NCI-H526 treated with DMSO at 0.1 percent for 48 hours (cell line): ENCODE measurements at places on chromosomes 6 and 20.

- DNase-seq: no peak
Measured at GRCh38 chr6:1129131-1129530, 182.8 kb upstream of the FOXQ1 start.

- DNase-seq: no peak
Measured at GRCh38 chr6:55853008-55854001, 22.1 kb downstream of the BMP5 start.

GRCh38 chr6:28212510-28213212 is 12.4 kb upstream of the ZSCAN9 start:
- peak; percentile 65 for DNase-seq

- DNase-seq: peak; percentile 40
Measured at GRCh38 chr20:10469599-10469998, 34.5 kb downstream of the SLX4IP start.

DNA sequence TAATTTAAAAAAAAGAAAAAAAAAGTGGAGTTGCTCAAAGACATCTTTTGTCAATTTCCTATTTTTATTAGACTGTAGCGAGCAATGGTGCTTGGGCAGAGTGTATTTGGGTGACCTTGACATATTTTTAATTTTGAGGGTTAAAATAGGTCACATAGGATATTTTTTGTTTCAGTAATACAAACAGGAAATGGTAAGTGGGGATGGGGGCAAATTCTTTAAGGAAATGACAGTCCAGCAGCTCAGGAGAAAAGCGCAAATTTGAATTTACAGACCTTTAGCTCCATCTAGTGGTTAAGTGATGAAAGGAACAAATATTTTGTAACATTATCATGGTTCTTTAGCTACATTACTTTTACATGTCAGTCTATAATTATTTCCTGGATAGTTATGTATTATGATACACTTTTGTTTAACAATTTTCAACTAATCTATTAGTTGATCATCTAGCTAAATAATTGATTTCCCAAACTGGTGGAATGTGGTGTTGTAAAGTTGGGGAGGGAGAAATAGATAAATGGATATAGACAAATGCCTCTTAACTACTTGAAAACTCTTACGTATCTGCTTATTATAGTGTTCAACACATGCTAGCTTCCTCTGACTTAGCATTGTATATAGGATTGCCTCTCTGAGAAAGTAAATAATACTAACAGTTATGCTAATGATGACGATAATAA is 10.0 kb downstream of the CITED2 start:
- DNase-seq: peak; percentile 59

DNA sequence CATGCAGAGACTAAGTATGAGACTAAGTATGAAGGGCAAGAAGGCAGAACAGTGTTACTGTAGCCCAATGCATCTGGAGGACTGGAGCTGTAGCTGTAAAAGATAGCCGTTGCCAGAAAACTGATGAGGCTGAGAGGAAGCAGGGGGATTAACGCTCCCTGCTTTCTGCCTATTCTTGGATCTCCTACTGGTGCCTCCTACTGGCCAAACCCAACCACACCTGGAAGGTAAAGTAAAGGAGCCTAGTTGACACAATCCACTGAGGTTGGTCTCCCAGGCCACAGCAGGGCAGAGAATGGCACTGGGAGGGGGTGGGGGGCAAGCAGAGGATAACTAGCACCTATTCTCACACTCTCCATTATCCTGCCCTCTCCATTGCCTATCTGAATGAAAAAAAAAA is 105.0 kb upstream of the MRPS10 start:
- no peak for DNase-seq

DNA sequence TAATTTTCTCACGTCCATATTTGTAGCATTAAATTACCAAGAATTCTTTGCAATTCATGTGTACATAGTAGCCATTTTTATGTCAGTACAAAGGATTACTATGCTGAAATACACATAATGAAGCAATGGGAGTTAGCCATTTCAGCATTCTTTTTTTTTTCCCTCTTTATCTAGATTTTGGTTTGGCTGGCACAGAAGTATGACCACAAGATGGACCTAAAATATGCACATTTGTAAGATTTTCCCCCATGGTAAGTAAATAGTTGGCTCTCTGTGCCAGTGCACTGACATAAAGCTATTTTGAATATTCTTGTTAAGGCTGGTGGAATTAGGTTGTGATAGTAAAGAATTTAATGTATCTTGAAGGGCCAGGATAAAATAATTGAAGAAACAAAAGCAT is 486.1 kb upstream of the BTBD3 start:
- no peak for DNase-seq

GRCh38 chr20:64168381-64169090 is 4.3 kb downstream of the MYT1 start:
- no peak for DNase-seq

DNA sequence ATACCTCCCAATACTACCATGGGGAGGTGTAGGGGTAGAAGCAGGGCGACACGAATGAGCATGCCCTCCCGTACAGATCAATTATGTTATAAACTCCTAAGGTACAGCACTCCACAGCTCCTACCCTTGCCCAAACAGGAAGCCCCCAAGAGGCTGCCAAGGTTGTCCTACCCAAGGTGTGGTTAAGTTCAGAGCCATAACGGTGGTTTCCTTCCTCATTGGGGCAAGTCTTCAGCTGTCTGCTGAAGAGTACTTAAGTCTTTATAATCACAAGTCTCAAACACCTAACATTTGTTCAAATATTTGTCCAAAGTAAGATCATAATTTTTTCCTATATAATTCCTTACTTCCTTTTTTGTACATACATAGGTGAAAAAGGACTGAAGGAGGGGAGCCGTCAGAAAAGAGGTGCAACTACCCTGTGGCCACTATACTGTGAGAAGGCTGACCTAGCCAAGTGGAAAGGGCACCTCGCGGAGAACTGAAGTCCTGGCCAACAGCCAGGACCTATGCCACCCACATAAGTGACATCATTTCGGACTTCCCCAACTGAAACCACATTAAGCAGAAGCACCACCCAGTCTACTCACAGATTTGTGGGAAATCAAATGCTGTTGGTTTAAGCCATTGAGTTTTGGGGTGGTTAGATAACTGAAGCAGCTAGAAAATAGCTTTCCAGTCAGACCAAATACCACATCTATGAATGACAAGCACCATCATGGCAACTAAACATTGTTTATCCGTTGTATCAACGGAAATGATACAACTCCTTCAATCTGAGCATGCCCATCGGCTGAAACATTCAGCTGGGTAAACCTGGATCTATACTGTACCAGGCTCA is 2.9 kb upstream of the RAB22A start:
- no peak for DNase-seq

DNA sequence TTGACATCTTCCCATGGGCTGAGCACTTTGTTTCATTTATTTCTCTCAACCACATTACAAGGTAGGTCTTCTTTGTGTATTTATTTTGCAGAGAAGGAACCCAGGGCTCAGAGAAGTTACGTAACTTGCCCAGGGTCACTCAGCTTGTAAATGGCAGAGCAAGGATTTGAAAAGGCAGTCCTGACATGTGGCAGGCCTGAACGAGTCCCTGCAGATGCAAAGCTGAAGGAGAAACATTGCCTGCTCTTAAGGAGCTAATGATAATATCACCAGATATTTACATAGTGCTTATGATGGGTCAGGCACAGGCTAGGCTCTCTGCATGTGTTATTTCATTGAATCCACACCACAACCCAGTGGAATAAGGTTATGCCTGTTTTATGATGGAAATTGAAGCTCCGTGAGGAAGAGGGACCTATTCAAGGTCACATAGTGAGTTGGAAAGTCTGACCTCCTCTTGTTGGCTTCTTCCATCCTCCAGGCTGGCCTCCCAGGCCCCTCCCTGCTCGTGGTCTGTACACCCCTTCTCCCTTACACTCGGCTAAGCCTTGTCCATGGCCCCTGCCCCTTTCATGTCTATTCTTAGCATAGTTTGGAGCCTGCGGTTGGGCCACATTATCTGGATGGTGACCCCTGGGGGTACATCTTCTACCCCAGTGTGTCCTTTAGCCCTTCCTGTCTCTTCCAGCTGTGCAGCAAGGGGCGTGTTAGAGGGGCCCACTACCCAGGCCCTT is 12.5 kb downstream of the MYH7B start:
- no peak for DNase-seq

DNA sequence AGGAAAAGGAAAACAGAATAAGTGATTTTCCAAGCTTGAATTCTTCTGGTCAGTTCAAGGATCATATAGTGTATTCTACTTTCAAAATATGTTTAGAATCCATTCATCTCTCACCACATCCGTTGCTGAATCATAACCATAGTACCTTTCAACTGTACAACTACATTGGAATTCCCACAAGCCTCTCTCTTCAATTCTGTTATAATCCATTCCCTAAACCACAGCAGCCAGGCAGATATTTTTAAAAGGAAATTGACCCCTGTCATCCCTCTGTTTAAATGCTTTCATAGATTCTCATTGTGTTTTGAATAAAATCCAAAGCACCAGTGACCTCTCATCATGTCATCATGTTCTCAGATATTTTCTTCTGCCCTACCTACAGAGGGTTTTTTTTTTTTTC is 412.7 kb downstream of the GRIK2 start:
- no peak for DNase-seq

GRCh38 chr6:158867381-158868121 is 48.4 kb upstream of the EZR start:
- no peak for DNase-seq

DNA sequence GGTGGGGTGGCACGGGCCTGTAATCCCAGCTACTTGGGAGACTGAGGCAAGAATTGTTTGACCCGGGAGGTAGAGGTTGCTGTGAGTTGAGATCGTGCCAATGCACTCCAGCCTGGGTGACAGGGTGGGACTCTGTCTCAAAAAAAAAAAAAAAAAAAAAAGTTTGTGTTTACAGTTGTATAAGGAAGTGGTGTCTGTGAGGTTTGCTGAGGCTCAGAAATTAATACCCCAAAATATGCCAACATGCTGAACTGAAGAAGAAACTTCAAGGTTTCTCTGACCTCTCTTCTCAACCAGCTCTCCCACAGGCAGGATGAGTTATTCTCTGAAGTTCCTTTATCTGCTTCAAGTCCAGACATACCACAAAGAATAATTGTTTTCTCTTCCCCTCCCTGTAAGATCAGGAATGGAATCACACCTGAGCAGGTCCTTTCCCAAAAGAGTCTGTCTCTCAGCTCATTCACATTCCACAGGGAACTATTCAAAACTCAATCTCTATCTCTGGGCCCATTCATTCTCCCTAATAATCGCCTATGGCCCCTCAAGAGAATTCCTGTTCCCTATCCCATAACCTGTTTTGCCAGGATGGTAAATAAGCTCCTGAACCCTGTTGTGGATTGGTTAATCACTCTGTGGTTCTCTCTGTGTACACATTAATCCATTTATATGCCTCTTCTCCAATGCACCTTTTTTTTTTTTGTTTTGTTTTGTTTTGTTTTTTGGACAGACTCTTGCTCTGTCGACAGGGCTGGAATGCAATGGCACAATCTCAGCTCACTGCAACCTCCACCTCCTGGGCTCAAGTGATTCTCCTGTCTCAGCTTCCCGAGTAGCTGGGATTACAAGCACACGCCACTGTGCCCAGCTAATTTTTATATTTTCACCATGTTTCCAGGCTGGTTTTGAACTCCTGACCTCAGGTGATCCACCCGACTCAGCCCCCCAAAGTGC is 17.4 kb upstream of the KIFC1 start:
- no peak for DNase-seq

- DNase-seq: no peak
Measured at GRCh38 chr6:34388421-34388820, 4.0 kb downstream of the NUDT3 start.

DNA sequence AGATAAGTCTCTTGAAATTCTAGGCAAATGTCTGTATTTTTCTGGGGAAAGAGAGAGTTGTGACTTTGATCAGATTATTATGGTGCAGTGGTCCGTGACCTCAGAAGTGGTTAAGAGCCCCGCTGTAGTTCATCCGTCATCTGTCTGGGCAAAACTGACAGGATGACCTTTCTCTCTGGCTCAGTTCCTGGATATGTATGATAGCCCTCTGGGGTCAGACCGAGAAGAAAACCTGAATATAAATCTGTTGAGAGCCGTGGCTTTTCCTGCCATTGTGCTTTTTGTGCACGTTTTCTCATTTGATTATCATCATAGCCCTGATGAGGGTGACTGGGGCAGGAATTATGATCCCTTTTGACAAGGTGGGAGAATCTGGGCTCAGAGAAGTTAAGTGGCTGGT is 26.5 kb downstream of the GHRH start:
- no peak for DNase-seq

DNA sequence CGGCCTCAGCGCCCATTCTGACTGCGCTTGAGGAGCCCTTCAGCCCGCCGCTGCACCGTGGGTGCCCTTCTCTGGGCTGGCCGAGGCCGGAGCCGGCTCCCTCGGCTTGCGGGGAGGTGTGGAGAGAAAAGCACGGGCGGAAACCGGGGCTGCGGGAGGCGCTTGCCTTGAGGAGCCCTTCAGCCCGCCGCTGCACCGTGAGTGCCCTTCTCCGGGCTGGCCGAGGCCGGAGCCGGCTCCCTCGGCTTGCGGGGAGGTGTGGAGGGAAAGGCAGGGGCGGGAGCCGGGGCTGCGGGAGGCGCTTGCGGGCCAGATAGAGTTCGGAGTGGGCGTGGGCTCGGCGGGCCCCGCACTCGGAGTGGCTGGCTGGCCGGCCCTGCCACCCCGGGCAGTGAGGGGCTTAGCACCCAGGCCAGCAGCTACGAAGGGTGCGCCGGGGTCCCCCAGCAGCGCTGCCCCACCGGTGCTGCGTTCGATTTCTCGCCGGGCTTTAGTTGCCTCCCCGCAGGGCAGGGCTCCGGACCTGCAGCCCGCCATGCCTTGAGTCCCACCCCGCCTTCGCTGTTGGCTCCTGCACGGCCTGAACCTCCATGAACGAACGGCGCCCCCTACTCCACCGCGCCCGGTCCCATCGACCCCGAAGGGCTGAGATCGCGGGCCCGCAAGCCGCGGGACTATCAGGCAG is 45.7 kb upstream of the MCUR1 start:
- no peak for DNase-seq

DNA sequence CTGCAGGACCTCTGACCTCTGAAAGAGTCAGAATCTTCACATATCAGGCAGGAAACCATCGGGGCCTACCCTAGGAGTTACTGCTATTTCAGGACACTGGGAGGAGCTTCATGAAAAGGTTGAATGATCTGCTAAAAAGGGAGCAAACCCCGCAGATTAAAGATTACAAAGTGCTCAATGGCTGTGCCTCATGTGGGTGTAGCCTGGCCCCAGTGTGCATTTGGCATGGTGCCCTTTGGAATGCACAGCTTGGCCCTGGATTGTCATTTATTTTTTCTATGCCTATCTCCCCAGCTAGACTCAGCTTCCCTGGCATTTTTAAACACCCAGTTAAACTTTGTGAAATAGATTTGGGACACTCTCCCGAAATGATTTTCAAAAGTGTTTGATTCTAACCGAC is 368.5 kb upstream of the SPTLC3 start:
- no peak for DNase-seq

DNA sequence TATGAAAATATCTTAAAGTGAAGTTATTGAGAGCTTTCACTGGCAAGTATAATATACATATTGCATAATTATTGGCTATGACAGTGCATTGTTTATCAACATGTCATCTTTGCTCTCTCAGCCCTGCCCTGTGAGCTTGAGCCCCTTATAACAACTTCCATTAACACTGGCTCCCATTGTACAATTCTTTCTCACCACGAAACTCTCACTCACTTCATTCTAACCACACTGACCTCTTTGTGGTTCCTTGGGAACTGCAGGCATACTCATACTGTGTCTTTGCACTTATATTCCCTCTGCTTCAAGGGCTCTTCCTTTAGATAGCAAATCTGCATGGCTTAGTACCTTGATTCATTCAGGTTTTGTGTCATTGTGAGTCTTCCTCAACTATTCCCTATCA is 411.8 kb downstream of the CDKAL1 start:
- DNase-seq: no peak
